ENCODE measurements at places on chromosomes 4 and X.

DNA sequence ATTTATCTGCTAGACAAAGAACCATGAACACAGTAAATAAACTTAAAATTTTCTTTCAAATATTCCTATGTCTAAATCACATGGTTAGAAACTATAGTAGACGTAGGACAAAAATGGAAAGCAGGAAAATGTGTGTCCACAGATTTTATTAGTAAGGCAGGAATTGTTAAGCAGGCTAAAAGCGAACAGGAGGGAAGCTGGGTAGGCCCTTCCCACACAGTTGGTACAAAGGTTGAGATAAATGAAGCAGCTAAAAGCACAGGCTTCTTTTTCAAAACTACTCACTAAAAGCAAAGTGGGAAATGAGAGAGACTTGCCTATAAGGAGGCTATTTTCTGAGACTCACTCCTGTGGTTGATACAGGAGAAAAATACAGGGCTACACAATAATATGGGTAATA, 108.1 kb upstream of the PABPC4L start:
- DNase-seq, result no peak

- no peak for DNase-seq
Measured at GRCh38 chrX:149531599-149531998, 9.2 kb upstream of the EOLA1 start.

DNA sequence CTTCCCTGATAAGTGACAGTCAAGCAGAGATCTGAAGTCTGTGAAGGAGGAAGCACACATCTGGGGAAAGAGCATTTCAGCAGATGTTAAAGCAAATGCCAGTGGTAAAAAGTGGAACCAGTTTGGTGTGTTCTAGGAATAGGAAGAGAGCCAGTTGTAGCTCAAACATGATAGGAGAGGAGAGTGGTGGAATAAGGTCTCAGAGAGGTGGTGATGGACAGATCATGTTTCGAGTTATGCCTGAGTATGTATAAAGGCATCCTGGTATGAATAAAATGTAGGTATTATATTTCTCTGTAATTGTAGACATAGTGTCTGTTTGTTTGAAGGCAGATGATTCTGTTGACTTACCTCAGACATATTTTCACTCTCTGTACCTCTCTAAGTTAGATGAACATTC, 89.1 kb downstream of the LARP7 start:
- no peak for DNase-seq

DNA sequence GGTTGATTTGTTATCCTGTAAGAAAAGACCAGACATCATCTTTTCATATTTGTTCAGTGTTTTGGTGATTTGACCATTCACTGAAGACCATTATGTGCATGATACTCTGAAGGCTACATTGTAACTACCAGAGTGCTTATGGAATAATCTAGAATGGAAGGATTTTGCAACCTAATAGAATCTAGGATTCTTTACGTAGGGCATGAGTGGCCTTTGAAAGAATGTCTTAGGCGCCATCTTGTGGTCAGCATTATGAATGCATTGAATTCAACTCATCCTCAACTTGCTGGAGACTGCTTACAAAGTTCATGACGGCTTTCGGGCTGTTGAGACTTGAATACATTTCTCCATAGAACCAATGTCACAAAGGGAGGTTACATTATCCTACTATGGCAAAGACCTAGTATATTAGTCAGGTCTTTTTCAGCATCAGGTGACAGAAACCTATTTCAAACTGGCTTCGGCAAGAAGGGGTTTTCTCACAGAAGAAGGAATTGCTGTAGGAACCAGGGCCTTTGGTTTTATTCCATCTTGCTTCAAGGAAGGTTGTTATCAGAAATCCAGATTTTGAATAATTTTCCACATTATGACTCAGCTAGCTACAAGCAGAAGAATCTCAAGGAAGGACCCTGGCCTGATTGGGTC, 104.1 kb downstream of the GPAT3 start:
- peak; percentile 89 for DNase-seq

GRCh38 chr4:159006202-159006601, 96.7 kb upstream of the RAPGEF2 start:
- peak; percentile 59 for DNase-seq

GRCh38 chr4:157977086-157977485, 195.7 kb downstream of the GASK1B start:
- no peak for DNase-seq

- no peak for DNase-seq
Measured at GRCh38 chr4:122895336-122895995, 26.9 kb downstream of the NUDT6 start.

DNA sequence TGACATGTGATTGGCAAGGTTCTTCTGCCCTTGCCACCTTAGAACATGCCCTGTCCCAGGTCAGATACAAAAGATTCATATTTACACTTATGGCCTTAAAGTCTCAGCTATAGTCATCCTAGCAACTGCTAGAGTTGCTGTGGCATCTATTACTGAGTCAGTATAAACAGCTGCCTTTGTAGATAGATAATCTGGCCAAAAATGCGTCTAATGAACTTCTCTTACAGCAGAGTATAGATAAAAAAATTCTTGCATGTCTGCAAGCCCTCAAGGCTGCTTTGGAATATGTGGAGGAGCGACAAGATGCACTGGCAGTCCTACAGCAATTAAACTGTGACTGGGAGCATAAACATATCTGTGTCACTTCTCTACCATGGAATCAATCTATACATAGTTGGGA, 1209.7 kb upstream of the PABPC4L start:
- no peak for DNase-seq

DNA sequence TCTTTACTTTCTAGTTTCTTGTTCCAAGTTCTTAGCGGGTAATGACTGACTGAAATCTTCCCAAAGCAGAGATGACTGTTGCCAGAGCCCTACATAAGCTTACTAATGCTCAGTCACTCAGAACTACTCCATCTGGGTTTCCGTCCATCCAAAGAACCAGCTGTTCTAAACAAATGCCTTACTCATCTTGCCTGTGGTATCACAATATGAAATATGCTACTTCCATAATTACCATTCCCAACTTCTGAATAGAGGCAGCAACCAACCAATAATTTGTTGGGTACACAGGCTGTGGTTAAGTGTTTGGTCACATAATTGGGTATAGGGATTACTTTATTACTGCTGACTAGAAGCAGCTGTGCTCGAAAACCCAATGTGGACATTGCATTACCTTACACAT, 930.2 kb upstream of the DIAPH2 start:
- no peak for DNase-seq

DNA sequence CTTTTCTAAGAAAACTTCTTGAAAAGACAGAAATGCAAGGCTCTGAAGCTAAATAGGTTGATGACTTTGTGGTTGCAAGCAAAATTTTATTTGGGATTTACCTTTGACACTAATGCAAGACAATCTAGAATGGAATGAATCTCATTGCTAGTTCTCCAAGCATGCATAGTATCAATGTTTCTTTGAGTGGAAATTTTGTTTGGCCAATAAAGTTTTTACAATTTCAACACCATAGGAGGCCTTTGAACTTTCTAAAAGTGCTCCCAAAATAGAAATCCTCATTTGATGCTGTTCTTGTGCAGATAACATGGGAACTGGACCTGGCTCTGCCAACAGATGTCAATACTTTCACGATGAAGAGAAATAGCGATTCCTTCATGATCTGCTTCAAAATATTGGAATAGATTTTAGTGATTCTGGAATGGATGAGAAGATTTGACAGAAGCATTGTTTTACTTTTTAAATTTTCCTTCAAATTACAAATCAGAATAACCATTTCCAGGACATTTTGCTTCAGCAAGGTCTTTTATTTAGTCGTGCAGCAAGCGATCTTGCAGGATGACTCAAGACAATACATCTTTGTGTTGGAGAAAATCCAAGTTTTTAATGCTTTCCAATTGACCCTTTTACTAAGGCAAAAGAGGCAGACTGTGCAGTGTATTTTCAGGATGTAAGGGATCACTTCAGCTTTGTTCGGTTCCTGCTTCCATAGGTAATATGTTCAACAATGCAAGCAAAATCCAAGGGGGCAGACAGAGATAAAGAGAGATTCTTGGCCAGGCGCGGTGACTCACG, 51.7 kb upstream of the OTUD4 start:
- no peak for DNase-seq

DNA sequence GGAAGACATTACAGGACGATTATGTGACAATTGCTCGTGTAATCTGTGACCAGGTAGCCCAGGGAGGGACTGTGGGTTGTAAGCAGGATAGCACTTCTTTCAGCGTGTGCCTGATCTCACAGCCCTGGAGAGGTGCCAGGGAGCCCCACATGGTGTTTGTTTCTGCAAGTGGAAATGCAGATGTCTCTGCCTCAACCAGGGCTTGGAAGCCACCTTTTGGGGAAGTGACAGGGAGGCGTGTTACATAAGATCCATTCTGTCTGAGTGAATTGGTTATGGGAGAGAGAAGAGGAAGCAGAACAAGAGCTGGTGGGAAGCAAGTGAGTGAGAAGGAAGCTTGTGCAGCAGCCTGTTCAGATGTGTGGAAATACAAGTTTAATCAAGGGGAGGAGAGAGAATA, 104.5 kb upstream of the GATB start:
- peak; percentile 61 for DNase-seq

DNA sequence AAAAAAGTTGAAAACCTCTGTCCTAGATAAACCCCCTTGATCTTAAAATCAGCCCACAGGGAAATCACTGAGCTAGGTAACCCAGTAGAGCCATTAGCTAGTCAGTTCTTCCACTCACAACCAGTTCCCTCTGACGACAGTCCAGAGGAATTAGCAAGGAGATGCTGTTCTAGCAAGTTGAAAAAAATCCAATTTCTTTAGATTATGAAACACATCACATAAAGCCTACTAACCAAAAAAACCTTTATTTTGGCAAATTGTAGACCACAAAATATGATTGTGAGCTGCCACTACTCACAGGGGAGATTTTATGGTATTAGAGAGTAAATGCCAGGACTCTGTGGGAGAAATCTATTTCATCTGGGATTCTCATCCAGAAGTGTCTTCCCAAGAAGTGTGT, 22.6 kb downstream of the ADAMTS3 start:
- DNase-seq, result no peak

DNA sequence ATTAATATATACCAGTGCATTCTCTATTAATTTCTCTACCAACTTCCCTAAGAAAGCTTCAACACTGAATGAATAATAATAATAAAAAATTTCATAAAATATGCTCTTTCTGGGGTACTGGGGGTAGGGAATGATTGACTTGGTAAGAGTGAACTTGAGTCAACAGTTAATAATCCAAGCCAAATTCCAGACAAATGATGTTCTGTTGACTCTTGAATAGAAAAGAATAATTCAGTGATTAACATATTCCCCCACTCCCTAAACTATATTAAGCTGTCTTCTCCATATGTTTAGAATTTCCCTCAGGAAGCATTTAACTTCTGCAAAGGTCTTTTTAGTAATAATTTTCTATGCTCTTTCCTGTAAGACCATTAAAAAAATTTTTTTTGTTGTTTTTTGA, 12.3 kb downstream of the PGRMC2 start:
- no peak for DNase-seq

DNA sequence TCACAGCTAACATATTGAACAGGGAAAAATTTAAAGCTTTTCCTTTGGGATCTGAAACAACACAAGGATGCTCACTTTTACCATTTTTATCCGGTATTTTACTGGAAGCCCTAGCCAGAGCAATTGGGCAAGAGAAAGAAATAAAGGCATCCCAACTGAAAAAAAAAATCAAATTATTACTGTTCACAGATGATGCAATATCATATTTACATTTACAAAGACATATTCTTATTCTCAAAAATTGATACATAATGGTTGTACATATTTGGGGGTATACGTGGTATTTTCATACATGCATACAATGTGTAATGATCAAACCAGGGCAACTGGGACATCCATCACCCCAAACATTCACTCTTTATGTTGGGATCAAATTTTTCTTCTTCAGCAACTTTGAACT, 337.0 kb upstream of the SLC7A11 start:
- no peak for DNase-seq

- no peak for DNase-seq
Measured at GRCh38 chr4:188433741-188434315, 294.6 kb downstream of the TRIML1 start.

DNA sequence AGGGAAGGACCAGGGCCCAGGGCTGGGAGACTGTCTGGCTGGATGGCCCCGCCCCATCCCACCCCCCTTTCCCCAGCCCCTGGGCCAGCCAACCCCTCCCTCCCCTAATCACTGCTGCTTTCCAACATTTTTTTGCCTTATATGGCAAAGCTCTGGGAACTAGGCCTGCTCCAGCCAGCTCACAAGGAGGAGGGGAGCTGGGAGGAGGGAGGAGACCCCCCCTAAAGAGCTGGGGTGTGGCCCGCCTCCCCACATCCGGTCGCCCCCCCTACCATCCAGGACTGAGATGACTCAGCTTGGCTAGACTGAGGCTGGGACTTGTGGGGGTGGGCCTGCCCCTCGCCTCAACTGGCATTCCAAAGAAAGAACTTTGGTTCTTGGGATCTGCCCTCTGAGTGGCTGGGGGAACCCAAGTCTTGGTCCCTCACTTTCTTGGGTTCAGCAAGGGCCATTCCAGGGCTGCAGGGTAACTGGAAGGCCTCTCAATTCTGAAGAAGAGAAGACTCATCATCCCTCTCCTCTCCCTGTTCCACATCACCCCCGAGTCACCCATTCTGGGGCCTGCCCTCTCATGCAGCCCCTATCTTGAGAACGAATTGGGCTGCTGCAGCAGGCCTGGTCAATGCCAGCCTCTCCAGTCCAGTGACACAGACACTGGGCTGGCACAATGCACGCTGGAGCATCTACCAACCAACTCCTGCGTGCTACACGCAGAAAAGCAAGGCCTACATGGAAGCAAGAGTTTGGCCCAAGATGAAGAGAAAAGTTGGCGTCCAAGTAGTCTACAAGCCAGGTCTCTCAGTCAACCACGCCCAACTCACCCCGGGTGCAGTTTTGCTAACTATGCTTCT, 4.8 kb downstream of the FLNA start:
- peak; percentile 62 for DNase-seq

Measured in mucosa of descending colon (tissue), 3 donors.